Stimulated activated CD4-positive, alpha-beta T cell treated with anti-CD3 and anti-CD28 coated beads, Interleukin-15, amount 100 ng/mL, for 24 hours (primary cell): ENCODE measurements at places on chromosomes 7 and 10.

GRCh38 chr10:126060261-126060931 lies 164.0 kb downstream of the FANK1 start:
- no peak for DNase-seq

DNA sequence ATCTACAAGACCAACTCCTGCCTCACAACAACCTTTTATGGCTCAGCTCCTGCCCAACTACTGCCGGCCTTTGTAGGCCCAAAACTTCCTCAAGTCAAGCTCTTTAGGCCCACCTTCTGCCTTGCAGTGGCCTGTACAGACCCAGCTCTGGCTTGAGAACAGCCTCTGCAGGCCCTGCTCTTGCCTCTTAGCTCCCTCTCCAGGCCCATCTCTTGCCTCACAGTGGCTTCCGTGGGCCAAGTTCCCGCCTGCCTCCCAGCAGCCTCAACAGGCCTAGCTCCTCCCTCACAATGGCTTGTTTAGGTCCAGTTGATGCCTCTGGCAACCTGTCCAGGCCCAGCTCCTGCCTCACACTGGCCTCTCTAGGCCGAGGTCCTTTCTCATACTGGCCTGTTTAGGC lies 32.4 kb upstream of the VKORC1L1 start:
- no peak for DNase-seq

DNA sequence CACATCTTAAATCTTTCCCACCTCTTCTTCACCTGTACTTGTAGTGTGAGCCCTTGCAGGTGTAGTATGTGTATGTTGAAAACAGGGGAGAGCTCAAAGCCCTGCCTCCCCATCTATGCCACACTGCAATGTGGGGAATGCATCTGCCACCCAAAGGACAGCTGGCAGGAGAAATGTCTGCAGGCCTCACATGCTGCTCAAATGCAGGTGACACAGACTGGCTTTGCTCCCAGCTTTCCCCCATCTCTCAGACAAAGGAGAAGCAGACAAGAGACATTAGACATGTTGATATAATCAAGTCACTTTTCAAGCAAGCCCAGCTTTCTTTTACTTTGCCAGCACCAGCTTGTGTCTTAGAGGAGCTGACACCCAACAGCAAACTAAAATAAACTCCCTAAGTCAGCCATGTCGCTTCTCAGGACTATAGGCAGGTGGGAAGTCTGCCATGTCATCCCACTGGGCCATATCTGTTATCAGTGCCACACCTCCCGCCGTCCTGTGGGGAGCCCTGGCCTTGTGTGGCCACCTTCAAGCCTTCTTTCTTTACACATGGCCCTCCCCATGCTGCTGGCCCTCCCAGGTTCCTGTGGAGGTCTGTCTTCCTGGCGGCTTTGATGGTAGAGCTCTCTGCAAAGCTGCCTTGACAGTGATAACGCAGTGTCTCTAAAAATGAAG lies 102.1 kb downstream of the CXCL12 start:
- no peak for DNase-seq

DNA sequence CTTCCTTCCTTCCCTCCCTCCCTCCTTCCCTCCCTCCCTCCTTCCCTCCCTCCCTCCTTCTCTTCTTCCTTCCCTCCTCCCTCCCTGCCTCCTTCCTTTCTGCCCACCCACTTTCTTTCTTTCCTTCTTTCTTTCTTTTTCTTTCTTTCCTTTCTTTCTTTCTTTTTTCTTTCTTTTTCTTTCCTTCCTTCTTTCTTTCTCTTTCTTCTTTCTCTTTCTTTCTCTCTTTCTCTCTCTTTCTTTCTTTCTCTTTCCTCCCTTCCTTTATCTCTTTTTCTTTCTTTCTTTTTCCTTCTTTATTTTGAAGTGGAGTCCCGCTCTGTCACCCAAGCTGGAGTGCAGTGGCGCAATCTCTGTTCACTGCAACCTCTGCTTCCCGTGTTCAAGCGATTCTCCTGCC lies 33.7 kb upstream of the GTF2IRD1 start:
- no peak for DNase-seq

GRCh38 chr10:70917226-70917625 lies 28.9 kb upstream of the PCBD1 start:
- DNase-seq, result no peak

DNA sequence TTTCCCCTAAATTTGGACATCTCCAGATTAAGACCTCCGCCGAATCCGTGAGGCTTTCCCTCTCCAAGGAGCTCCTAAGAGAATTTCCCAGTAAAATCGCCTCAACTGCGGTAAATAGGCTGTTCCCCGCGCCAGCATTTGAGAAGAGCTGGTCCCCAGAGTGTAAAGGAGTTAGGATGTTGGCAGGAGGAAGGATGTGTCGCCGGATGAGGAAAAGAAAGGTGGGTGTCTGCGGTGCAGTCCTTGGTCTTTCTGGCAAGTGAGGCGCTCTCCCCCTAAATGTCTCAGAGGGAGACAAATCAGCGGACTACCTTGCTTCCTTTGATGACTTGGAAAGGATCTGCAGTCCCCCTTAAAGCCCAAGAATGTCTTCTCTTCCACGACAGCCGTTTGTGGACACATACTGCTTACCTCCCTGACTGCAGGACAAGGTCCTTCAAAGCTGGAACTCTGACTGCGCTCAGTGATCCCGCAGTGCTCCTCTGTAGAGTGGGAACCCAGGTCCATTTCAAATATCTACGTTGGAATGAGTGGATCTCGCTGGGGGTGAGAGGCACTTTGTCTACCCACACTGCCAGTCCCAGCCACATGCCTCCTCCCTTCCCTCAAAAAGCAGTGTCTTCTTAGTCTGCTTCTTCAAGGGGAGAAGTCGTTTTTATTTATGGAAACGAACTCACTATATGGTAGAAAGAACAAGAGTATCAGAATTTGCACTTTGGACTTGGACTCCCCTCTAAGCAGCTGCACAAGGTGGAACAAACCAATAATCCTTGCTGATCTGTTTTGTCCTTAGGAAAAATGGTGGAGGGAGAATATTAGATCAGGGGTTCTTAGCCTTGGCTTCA lies 1.1 kb upstream of the DLG5 start:
- no peak for DNase-seq

DNA sequence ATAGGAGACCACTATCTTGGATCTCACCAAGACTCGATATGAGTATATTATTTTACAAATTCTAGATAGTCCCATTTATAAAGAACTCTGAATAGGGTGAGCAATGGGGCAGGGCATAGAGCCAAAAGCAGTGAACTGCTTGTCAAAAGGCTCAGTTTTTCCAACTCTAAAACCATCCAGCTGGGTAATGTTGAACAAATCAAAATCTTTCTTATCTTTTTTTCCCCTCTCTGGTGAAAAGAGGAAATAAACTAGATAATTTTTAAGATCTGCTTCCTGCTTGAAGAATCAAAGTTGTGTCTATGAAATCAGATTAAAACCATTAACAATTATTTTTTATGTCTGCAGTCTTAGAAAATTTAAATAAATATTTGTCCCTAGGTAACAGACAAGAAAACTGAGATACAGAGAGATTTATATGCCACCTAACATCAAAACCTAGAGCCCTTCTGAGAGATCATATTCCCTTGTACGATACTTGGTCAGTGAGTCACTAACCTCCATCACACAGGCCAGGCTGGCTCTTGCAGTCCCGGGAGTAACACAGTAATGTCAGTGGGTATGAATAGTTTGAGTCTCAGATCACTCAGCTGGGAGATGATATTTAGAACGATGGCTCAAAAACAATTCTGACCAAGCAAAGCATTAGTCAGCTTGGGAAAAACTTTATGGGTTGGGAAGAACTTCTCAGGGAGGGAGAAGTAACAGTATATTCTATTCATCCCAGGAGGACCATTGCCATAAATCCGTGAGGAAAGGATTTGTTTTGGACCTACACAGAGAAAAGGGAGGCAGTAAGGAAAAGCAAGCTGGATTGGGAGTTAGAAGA lies 178.8 kb downstream of the REEP3 start:
- DNase-seq, result peak; percentile 46

GRCh38 chr7:12117170-12117569 lies 93.9 kb upstream of the TMEM106B start:
- no peak for DNase-seq

GRCh38 chr7:101901661-101902491 lies 84.5 kb downstream of the CUX1 start:
- no peak for DNase-seq

- no peak for DNase-seq
Measured at GRCh38 chr10:127447197-127447596, 101.9 kb upstream of the NPS start.

DNA sequence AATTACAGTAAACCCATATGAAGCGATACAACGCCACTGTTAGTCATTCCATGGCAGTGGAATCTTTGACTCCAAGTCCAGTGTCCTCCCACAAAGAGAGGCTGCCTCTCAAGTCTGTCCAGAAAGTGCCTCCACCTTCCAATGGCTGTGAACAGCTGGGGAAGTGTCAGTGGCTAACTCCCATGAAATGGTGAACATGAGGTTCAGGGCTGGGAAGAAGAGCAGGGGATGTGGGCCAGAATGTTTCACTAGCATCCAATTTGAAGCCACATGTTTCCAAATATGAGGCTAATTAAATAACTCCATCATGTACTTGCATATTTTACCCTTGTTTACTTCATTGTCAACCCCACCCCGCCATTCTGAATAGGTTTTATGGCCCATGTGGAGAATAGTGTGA lies 53.1 kb upstream of the CHST15 start:
- no peak for DNase-seq

GRCh38 chr10:125148528-125148927 lies 11.8 kb downstream of the CTBP2 start:
- DNase-seq, result no peak

- DNase-seq, result no peak
Measured at GRCh38 chr7:148803094-148803493, 81.0 kb downstream of the EZH2 start.

DNA sequence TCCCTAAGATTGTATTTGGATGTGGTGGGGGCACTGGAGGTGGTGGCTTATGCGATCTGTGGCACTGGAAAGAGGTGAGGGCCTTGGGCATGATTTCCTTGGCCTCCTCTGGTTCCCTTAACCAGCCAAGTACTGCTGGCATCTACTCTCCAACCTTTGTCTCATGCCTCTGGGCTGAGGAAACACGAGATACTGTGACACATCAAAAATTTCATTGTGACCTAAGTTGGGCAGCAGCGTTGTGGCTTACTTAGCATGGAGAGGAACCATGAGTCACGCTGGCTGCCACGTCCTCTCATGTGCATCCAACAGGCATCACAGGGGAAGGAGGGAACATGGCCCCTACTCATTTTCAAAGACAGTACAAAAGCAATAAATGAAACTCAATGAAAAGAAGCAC lies 29.7 kb upstream of the GSDME start:
- DNase-seq, result peak; percentile 22

GRCh38 chr7:89385411-89385810 lies 589.9 kb upstream of the TEX47 start:
- DNase-seq, result no peak
